NCI-H345 (cell line): ENCODE measurements at places on chromosomes 5 and 9.

DNA sequence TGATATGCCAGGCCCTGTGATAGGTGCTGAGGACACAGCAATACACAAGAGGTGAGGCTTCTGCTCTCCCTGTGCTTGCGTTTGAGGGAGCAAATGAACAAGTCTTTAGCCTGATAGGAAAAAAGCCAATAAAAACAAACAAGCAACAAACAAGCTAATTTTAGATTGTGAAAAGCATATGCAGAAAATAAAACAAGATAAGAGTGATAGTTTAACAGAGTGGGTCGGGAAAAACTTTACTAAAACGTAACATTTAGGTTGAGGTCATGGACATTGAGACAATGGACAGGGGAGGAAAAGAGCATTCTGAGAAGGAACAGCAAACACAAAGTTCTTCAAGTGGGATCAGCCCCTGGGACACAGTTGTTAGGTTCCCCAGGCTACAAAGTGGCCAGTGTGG, 4.3 kb downstream of the SMIM3 start:
- DNase-seq, result no peak

- DNase-seq, result peak; percentile 97
Measured at GRCh38 chr5:149960272-149961185, at the start of gene SLC26A2. TSS of gene SLC26A2 (plus strand) at chr5:149960758. CDS start at chr5:149977653, 16,895 bp downstream.

GRCh38 chr5:142736247-142736632, 33.9 kb upstream of the ARHGAP26 start:
- peak; percentile 15 for DNase-seq

DNA sequence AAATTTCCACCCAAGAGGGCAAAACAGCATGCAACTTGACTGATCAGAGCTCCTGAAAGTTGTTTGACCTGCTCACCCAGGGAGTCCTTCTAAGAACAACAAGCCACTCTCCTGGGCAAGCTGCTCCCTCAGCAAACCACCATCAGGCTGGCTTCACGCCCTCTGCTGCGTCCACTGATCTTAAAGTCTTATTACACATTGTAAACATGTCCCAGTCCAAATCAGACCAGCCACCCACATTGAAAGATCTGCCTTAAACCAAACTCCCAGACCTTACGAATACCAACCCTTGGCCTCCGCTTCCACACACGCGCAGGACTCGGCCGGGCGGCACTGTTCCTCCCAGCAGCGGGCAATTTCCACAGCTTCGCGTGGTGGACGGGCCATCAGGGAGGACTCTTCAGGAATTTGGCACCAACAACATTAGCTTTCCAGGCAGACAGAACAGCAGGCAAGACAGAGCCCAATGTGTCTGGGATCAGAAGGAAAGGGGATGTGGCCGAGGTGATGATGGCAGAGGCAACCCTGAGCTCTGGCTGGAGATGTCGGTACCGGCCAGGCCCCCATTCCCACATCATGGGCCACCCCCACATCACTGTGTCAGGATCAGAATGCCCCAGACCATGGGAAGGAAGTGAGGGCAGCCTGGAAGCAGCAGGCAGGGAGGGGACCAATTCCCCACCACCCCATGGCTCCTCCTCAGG, 56.8 kb downstream of the SEMA4D start:
- no peak for DNase-seq

DNA sequence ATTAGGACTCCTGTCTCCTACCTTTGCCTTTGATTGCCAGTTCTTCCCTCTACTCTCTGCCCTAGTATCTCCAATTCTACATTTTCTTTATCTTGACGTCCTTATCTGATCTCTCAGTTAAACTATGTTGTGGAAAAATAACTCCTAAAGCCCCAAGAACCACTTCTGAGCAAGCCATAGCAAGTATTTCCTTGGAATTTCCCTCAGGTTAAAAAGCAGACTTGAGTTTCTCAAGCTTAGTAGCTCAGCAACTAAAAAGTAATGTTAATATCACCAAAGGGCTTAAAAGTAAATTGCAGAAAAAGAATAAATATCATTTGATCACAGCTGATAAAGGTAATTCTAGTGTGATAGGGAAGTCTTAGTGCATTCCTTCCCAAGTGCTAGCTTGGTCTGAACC, 13.2 kb upstream of the HSPB3 start:
- no peak for DNase-seq

GRCh38 chr5:1037671-1038416, 29.2 kb downstream of the NKD2 start:
- DNase-seq, result no peak

GRCh38 chr5:12825163-12825562, 920.9 kb upstream of the CTNND2 start:
- DNase-seq, result no peak

- DNase-seq, result peak; percentile 12
Measured at GRCh38 chr9:33921967-33922895, 105.3 kb downstream of the UBE2R2 start.

- no peak for DNase-seq
Measured at GRCh38 chr9:105432247-105432842, 15.5 kb upstream of the FSD1L start.

DNA sequence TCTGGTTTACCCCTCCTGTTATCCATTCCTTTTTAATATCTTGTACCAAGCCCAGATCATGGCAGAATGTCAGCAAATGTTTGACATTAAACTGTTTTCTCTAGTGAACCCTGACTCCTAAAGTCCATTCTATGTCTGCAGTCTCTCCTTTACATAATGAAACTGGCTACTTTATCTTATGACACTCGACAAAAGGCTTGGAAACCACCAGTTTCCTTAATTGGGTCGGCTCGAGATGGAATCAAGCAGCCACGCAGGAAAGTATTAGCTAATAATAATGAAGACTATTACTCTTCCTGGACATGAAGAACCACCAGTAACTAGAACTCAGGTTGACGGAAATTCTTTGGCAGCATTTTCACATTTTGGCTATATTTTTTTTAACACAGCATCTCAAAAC, 17.5 kb downstream of the DAP start:
- DNase-seq, result no peak

- DNase-seq, result peak; percentile 5
Measured at GRCh38 chr9:37348917-37349316, 73.6 kb upstream of the GRHPR start.

GRCh38 chr9:129334105-129334935, 156.3 kb upstream of the IER5L start:
- no peak for DNase-seq

DNA sequence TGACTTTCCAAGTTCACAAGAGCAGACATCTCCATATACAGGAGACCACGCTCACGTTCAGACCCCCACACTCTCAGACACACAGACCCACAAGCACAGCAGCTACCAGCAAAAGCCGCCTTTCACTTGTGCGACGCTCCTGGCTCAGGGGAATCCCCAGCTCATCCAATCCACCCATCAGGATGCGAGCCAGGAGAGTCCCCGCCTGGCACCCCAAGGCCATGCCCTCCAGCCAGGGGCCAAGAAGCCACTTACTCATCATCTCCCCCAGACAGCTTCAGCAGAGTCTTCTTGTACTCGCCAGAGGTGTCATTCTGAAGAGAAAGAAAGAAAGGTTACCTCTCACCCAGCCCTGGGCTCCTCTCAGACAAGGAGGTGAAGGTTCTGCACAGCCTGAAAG, 29.7 kb downstream of the ANXA6 start:
- no peak for DNase-seq

DNA sequence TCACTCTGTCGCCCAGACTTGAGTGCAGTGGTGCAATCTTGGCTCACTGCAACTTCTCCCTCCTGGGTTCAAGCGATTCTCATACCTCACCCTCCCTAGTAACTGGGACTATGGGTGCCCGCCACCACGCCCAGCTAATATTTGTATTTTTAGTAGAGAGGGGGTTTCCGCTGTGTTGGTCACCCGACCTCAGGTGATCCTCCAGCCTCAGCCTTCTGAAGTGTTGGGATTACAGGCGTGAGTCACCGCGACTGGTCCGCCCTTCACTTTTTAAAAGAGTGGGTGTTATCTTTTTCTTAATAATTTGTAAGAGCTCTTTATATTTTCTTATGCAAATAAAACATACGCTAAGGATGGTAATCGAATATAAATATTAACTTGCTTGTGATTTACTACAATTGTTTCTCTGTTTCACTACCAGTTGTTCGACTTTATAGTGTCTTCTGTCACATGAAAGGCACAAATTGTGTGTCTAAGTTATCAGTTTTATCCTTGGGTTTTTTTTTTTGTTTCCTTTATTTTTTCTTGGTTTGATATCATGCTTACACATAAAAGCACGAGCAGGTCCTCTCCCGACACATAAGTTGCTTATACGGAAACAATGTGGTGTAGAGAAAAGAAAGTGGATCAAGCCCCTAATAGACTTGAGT, 1.9 kb upstream of the GPBP1 start:
- no peak for DNase-seq

- DNase-seq, result no peak
Measured at GRCh38 chr9:130984521-130984920, 24.5 kb upstream of the LAMC3 start.

- DNase-seq, result no peak
Measured at GRCh38 chr5:60339691-60340201, 360.2 kb downstream of the DEPDC1B start.

- no peak for DNase-seq
Measured at GRCh38 chr5:114148253-114148652, 213.6 kb upstream of the KCNN2 start.

- DNase-seq, result no peak
Measured at GRCh38 chr5:55601628-55602027, 66.9 kb upstream of the PLPP1 start.

- no peak for DNase-seq
Measured at GRCh38 chr9:16744394-16744793, 126.1 kb downstream of the BNC2 start.

- DNase-seq, result no peak
Measured at GRCh38 chr9:112809351-112809848, 58.8 kb downstream of the SNX30 start.

GRCh38 chr5:53490747-53491146, 10.3 kb downstream of the FST start:
- peak; percentile 7 for DNase-seq

GRCh38 chr5:173456751-173457171, 128.5 kb upstream of the STC2 start:
- DNase-seq, result no peak

DNA sequence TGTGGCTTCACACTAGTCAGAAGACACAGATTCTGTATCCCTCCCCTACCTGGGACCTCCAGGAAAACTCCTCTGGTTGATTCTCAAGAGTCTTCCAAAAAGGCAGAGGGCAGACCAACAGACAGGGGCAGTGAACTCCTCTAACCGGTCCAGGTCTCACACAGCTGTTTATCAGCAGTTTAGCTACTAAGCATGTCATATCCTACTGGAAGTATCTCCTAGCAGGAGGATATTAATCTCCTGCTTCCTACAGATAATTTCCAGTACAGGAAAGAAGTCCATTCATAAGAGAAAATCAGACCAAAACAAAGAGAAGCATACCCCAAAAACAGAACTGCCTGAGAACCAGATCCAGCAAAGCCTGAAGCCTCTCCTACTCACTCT, 64.3 kb downstream of the DTWD2 start:
- no peak for DNase-seq

DNA sequence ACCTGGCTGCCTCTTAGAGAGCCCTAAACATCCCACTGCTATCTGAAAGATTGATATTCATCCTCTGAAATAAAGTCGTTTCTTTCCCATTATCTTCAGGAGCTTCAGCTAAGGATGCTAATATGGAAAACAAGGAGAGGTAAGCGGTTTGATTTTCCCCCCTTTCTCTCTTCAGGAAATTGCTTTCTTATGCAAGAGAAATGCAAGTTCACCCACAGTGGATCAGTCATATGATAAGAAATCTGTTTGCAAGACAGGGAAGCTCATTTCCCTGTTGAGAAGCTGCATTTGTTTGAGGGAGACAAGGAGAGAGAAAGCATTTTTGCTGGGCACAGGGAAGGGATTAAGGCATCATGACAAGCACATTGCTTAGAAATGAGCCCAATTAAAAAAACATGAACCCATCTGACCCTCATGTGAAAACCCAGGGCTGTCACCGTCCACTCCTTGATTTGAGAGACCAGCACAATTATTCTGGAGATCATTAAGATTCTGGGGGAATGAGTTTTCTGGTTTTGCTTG, 53.7 kb upstream of the BOD1 start:
- DNase-seq, result no peak

DNA sequence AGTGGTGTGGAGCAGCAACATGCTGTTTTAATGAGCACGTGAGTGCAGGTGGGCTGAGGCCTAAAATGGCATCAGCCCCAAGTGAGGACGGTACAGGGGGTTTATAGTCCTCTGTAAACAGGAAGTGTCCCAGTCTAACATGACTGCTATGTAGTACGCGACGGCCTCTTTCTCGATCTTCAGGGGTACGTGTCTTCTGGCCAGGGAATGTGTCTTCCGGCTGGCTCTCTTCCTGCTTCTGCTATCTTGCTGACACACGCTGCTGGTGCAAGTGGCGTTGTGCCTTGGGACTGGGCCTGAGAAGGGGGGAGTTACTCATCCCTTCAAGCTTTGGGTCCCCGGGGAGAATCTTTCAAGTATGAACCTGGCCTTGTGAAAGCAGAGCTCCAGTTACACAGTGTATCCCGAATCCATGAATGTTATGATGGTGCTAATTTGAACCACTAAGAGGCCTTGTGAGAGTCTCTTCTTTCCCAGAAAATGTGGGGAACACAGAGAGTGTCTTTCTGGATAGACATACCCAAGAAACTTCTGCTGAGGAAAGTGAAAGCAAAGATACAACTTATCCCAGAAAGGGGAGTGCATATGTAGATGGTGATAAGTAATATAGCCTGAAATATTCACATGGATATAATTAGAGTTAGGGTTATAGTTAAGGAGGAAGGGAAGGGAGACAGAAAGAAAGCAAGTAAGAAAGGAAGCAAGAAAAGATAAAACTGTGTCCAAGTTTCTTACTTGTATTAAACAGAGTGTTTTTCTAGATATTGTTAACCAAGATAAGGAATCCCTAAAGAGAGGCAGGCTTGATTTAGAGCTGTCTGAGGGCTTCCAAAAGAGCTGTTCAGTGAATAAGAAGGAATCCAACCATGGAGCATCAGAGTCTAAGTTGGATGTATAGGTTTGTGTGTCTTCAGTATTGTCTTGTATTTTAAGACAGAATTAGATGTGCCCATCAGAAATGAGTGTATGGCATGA, 35.5 kb upstream of the ANXA2R start:
- DNase-seq, result no peak

- DNase-seq, result no peak
Measured at GRCh38 chr9:84169240-84169639, 171.3 kb downstream of the SLC28A3 start.
